ENCODE measurements at places on chromosomes 3 and 15.

GRCh38 chr3:46416125-46416810, 9.2 kb downstream of the CCRL2 start:
- no peak for DNase-seq

- no peak for DNase-seq
Observed at GRCh38 chr15:42151736-42152135, 4.7 kb downstream of the PLA2G4F start.

DNA sequence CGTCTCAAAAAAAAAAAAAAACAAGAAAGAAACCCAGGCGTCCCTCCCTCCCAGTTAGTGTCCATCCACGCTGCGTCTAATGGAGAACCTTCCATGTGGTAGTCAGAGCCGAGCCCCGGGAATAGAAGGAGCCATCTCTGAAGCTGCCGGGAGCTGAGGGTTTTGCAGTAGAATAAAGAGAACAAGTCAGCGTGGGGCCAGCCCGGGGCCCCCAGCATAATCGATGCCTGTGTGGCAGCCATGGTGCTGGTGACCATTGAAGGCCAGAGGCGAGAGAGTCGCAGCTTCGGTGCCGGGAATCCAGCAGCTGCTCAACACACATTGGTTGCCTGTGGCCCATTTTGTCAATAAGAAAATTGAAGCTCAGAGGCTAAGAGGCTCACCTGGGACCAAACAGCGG, 151.7 kb downstream of the CHSY1 start:
- DNase-seq: no peak

DNA sequence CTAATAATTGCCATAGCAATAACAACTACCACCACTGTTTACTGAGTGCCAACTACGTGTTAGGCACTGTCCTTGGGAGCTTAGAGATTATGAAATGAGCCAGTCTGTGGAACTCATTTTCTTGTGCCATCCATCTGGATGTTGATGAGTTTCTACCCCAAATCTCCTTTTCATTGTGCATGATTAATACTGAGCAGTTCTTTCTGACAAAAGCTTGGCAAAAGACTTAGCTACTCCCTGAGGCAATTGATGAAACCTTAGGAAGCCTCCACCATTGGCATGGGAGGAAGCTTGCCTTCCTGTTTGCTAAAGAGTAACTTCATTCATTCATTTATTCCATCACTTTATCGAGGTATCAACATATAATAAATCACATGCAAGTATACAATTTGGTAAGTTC, 39.8 kb downstream of the PRICKLE2 start:
- DNase-seq: no peak

GRCh38 chr3:178291574-178292370, 244.5 kb upstream of the KCNMB2 start:
- DNase-seq: no peak

DNA sequence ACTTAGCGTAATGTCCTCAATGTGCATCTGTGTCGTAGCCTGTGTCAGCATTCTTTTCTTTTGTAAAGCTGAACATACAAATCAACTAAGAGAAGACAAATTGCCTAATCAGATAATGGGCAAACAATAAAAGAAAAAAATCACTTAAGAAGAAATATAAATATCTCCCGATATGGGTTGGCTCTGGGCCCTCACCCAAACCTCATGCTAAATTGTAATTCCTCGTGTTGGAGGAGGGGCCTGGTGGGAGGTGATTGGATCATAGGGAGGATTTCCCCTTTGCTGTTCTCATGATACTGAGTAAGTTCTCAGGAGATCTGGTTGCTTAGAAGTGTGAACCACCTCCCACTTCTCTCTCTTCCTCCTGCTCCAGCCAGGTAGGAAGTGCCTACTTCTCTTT, 285.0 kb upstream of the LYSMD4 start:
- no peak for DNase-seq

GRCh38 chr15:70799667-70800450, 36.5 kb upstream of the UACA start:
- no peak for DNase-seq

GRCh38 chr15:58632789-58633188, 116.7 kb downstream of the ADAM10 start:
- no peak for DNase-seq

GRCh38 chr15:80204231-80204630, 47.8 kb downstream of the CTXND1 start:
- no peak for DNase-seq

GRCh38 chr3:120561251-120562045, 34.7 kb upstream of the NDUFB4 start:
- peak; percentile 23 for DNase-seq

- peak; percentile 36 for DNase-seq
Observed at GRCh38 chr3:181880331-181880730, 168.6 kb downstream of the SOX2 start.

- DNase-seq: no peak
Observed at GRCh38 chr15:89575656-89576416, 567 bp downstream of the TICRR start.

GRCh38 chr3:43162230-43163084, 56.6 kb upstream of the POMGNT2 start:
- DNase-seq: no peak

- DNase-seq: no peak
Observed at GRCh38 chr3:78941587-78941986, 826.2 kb downstream of the ROBO1 start.

DNA sequence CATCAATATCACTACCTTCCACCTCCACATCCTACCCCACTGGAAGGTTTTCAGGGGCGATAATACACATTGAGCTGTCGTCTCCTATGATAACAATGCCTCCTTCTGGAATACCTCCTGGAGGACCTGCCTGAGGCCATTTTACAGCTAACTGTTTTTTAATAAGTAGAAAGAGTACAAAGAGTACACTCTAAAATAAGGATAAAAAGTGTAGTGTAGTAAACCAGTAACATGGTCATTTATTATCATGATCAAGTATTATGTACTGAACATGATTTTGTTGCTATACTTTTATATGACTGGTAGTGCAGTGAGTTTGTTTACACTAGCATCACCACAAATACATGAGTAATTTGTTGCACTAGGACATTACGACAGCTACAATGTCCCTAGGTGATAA, 46.6 kb upstream of the SSR3 start:
- DNase-seq: no peak

DNA sequence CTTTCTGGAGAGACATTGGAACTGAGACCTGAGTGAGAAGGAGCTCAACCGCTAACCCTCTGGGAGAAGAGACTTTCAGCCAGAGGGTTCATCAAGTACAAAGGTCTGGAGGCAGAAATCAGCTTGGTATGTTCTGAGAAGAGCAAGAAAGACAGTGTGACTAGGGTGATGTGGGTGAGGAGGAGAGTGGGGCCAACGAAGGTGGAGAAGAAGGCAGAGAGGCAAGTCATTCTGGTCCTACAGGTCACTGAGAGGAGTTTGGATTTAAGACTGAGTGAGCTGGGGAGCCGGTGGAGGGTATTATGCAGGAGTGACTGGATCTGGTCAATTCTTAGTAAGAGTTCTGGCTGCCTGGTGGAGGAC, 12.2 kb downstream of the XIRP1 start:
- no peak for DNase-seq

DNA sequence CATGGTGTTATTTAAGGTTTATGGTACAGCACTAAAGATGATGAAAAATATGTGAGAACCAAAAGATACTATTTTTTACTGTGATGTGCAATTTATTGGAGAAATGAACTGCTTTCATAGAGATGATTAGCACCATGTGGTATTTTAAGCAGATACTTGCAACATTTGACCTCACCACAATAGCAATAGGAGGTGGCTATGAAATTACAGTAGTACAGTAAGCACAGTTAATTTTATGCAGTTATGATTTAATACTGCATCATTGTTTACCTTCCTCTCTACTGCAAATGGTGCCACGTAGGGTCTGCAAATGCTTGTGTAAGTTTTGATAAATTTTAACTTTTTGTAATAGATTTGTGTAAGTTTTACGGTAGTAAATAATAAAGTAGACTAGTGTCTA, 14.0 kb downstream of the PYGO1 start:
- no peak for DNase-seq

- no peak for DNase-seq
Observed at GRCh38 chr15:79007066-79007465, 62.2 kb upstream of the CTSH start.

Measured in NCI-H1930 (cell line).